ENCODE measurements at places on chromosomes 2 and 18. TPM values are rescaled to one million over a fixed set of nuclear protein-coding genes. Genes with fewer than 3 reads are reported as not detected.

DNA sequence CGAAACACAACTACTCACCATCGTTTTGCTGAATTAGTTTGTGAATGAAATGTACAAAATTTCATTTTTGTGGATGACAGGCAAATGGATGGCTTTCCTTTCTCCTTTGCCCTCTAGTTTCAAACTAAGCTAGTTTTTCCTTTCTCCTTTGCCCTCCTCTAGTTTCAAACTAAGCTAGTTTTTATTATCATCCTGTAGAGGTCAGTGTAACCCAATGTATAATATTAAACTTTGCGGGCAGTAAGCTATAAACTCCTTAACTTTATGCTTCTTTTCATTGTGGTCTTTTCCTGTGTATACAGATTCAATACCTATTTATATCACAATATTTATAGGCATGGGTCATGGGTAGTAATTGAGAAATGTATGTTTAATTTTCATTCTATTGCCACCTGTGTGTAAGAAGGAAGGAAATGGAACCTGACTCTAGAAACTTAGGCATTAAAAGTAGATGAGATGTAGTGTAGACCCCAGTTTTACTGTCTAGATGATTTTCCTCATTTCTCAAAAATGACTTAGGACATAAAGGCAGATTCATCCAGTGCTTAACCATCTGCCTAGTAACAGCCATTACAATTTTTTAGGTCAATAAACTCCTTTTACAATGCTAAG is 58.1 kb downstream of the MAP3K19 start:
- no peak for DNase-seq

GRCh38 chr18:45764000-45764686 is 40.2 kb downstream of the SLC14A1 start:
- no peak for DNase-seq

GRCh38 chr2:210655229-210655975 is 99.0 kb downstream of the CPS1 start:
- DNase-seq, result no peak

The TRIM43 gene
- not detected for total RNA-seq

Measured in WTC11 (cell line).